Activated CD4-positive, alpha-beta memory T cell treated with anti-CD3 and anti-CD28 coated beads, Interleukin-2, amount 10 ng/mL, durations not matched to agents 7 days and 5 days (primary cell): ENCODE measurements at places on chromosomes 16 and 17.

- DNase-seq = no peak
Observed at GRCh38 chr17:48639982-48640857, 14.1 kb upstream of the HOXB9 start.

DNA sequence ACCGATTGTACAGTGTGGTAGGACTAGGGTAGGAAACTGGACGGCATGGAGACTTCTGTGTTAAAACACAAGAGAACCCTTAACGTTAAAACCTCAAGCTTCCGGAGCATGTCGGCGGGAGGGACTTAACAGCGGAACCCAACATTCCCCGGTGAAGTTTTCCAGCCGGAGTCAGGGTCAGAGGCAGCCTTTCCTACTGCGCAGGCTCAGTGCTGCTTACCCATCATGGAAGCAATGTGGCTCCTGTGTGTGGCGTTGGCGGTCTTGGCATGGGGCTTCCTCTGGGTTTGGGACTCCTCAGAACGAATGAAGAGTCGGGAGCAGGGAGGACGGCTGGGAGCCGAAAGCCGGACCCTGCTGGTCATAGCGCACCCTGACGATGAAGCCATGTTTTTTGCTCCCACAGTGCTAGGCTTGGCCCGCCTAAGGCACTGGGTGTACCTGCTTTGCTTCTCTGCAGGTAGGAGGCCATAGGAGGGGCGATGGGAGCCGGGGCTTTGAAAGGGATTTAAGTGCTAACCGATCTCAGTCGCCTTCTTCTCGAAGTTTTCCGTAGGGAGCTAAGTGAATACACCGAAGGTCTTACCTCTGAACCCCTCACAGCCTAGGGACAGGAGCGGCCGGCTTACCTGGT, at the start of gene PIGL:
PIGL (plus strand) TSS at position 209 of the 634 bp plus-strand sequence; CDS start at position 226, 17 bp downstream.
- DNase-seq = peak; percentile 85

DNA sequence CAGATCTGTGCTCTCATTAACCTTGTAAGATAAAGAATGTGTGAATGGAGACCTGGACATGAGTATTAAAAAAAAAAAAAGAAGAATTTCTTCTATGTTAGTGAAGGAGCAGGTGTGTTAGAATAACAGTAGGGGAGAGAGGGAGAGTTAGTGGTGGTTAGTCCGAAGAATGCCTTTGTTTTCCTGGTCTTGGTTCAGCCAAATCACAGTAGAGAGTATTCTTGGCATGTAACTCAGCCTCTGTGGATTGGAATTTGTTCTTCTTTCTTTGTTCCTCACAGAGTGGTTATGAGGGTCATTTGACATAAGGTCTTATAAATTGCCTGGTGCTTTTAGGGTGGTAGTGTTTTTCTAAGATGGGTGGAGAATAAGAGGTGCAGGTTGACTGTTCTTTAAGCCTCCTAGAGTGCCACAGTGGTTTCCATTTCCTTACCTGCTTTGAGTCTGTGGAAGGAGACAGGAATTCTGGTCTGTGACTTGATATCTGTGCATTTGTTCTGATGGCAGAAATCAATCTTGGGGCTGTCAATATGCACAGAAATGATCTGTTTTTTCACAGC, 17.6 kb downstream of the NUP93 start:
- no peak for DNase-seq

- no peak for DNase-seq
Observed at GRCh38 chr17:34822007-34822739, 139.1 kb downstream of the CCT6B start.

- no peak for DNase-seq
Observed at GRCh38 chr16:2874032-2874911, 8.7 kb upstream of the FLYWCH2 start.

GRCh38 chr16:27586711-27587110, 36.8 kb downstream of the KATNIP start:
- DNase-seq = no peak
